Activated T-cell treated with anti-CD3 and anti-CD28 coated beads for 48 hours (primary cell): ENCODE measurements at places on chromosomes 2 and 18.

DNA sequence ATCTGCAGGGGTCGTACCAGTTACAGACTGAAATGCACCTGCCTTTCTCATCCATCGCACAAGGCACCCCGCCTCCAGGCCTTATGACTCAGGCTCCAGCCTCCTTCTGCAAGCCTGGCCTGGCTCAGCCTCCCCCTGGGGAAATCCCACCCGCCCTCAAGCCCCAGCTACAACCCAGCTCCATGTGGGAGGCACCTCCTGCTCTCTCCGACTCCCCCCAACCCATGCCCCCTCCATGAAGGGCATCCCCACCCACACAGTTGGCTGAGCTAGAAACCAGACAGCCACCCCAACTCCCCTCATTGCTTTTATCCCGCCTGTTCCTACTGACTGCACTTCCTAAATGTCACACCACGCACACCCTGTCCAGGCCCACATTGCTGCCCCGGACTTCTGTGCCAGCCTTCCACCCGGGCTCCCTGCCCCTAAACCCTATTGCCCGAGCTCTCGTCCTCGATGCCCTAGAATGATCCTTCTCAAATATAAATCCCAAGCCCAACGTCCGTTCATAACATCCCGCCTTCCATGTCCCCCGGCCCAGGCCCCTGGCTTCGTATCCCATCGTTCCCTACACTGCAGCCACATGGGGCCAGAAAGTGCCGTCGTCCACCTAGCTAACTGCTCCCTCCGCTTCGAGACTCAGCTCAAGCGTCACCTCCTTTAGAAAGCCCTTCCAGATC lies 9.9 kb downstream of the DNMT3A start:
- peak; percentile 50 for DNase-seq

DNA sequence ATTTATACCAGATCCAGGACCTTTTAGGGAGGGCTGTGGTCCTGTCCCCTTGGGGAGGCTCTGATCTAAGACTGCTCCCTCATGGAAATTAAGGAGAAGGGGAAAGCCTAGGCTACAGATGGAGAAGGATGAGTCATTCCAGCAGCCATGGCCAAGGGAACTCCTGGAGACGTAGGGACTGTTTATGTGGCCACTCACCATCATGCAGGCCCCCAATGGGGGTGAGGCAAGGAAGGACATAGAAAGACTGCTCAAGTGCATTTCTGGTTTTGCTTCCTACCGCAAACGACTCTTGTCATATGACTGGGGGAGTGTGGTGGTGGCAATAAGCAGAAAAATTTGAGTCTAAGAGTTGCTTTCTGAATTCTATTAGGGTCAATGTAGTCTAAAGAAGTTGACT lies 54.0 kb upstream of the CYP1B1 start:
- no peak for DNase-seq

DNA sequence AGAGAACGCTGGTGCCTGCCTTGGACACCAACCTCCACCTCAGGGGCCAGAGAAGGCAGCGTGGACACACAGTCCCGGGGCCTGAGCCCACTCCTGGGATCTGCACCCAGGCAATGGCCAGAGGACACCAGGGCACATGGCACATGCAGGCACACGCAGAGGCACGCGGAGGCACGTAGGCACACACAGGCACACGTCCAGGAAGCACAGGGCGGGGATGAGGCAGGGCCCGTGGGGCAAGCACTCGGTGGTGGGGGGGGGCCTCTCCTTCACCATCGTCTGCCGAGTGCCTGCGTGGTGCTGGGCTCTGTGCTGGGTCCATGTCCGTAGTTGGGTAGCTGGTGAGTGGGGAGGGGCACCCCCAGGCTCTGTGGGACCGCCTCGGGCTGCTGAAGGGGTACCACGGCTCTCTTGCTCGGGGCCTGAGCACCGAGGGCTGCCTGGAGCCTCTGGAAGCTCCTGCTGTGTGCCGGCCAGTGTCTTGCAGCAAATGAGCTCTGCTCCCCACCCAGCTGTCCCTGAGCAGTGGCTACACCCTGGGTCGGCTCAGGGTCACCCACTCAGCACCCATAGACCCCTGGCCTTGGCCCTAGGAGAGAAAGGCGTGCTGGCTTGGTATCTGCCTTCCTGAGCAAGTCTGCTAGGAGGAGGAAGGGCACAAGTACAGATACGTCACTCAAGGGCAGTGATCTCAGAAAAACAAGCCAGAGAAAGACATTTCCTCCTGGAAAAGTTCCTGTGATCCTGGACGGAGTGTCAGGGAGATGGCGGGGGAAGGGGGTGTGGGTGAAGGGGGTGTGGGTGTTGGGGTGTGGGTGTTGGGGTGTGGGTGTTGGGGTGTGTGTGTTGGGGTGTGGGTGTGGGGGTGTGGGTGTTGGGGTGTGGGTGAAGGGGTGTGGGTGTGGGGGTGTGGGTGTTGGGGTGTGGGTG lies 26.4 kb downstream of the RTP5 start:
- DNase-seq, result no peak

- DNase-seq, result no peak
These were observed 144.9 kb downstream of the TGIF1 start for GRCh38 chr18:3594760-3595368.

- no peak for DNase-seq
These were observed 129.9 kb downstream of the PRPF40A start for GRCh38 chr2:152587187-152587947.

GRCh38 chr2:121804340-121804739 lies 48.9 kb downstream of the TSN start:
- DNase-seq, result no peak

- DNase-seq, result no peak
These were observed 30.2 kb upstream of the SSB start for GRCh38 chr2:169768262-169768995.

DNA sequence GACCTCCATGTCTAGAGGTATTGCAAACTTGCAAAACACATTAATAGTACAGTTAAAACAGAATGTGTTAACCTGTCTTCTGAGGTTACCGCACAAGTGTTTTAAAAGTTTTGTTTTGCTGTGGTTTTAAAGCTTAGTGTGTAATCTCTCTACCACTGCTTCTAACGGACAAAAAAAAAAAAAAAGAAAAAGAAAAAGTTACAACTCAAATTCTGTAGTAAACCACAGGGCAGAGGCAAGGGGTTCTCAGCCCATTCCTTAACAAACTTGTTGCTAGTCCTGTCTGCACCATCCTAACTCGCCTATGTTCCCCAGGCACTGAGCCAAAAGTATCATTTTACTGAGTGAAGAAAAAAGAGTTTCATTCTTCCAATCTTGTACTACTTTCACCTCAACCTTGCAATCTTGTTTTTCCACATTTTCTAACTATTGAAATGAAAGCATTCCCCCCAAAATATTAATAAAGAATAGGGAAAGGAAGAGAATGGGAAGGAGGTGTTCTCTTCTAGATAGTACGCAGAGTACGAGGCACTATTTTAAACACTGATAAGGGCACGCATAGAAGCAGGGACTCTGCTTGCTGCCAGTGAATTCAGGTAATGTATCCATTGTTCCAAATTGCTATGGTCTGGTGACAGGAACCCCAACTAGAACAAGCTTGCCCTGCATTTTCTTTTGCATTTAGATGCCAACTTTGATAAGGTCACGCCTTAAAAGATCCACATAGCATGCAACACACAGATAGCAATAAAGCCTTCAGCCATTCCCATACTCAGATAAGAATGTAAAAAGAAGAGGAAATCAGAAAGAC lies 47.1 kb downstream of the IKZF2 start:
- no peak for DNase-seq

- no peak for DNase-seq
These were observed 54.9 kb downstream of the VRK2 start for GRCh38 chr2:58101500-58101899.

DNA sequence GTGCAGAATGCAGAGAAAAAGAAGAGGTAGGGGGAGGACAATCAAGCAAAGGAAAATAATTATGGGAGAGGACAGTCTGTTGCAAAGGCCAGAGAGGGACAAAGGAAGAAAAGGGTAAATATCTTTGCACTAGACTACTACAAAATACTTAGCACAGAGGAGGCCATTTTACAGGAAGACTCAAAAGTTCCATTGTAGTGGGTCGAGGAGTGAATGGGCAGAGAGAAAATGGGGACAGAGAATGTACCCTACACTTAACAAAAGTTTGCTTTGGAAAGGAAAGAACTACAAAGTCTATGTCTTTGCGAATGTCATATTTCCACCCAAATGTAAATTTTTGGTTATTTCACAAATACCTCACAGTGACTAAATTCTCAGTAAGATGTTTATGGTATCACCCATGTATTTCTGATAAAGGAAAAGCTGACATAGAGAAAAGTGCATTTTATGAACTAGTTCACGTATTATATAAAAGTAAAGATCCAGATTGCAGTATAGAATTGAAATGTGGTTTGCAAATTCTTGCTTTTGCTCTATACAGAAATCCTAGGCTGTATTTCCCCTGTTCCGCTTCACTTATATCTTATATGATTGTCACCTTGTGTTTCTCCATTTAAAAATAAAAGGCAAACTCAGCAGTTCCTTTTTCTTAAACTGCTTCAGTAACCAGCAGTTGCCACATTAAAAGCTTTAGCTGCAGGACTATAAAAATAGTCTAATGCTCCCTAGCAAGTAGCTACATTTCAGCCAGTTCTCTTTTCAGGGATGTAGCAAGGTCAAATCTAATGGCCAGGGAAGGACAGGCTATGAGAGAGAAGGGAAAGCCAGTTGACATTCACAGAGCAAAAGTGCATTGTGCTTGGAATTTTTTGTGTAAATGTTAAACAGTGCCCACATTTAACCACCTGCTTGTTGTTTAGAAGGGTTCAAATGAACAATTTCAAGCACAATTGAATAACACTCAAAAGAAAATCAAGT lies 79.7 kb upstream of the CYTIP start:
- no peak for DNase-seq

DNA sequence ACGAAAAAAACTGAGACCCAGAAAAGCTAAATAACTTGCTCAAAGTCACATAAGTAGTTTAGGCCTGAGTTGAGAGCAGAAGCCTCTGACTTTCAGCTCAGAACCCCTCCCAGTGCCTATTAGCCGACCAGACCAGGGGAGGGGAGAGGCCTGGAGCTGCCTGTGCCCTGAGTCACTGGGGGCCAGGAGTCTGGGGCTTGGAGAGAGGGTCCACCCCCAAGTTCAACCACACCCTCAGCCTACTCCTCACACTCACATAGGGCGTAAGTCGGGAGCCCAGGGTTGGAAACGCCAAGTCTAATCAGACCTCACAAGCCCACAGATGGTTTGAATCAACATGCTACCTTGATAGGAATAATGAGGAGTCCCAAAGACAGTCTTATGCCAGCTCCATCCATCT lies 12.6 kb upstream of the PKDCC start:
- no peak for DNase-seq

DNA sequence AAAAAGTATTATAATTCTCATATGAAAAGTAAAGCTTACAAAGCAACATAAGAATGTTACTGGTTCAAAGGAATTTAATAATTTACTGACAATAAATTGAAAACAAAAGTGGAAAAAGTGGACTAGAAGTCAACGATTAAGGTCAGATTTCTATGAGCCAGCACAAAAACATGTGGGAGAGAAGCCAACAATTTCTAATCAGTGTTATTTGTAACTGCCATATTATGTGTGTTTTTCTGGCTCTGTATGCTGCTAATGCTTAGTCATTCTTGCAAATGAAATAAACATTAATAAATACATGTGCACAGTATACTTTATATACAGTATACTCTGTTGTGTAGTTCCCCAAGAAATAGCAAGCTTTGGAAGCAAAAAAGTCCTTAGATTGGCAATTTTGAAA lies 301.3 kb upstream of the RGPD4 start:
- no peak for DNase-seq

DNA sequence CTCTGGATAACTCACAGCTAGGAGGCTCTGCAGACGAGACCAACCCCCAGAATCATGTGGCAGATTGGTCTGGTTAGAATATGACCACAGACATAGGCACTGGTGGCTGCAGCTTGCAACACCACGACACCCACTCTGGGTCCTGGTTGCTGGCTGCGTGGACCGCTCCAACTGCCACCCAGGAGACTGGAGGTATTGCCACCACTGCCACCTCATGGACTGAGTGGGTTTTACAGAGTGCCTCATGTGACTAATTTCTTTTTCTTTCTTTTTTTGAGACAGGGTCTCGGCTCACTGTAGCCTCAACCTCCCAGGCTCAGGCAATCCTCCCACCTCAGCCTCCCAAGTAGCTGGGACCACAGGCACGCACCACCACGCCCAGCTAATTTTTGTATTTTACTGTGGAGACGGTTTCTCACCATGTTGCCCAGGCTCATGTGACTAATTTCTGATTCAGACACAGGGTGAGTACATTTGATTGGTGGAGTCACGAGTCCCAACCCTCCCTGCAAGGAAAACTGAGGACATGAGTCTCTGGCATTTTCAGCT lies 29.9 kb upstream of the NT5DC4 start:
- peak; percentile 32 for DNase-seq

- no peak for DNase-seq
These were observed 1.7 kb downstream of the CFAP221 start for GRCh38 chr2:119545754-119546446.

- DNase-seq, result no peak
These were observed 298.5 kb downstream of the ZNF521 start for GRCh38 chr18:25053466-25053865.

- DNase-seq, result no peak
These were observed 130.8 kb downstream of the SMAD7 start for GRCh38 chr18:48819781-48820482.

- DNase-seq, result peak; percentile 72
These were observed at the start of gene SNRNP27 for GRCh38 chr2:69893684-69894551. Gene SNRNP27 (plus strand): TSS chr2:69893956. CDS start chr2:69893985, 29 bp downstream.

DNA sequence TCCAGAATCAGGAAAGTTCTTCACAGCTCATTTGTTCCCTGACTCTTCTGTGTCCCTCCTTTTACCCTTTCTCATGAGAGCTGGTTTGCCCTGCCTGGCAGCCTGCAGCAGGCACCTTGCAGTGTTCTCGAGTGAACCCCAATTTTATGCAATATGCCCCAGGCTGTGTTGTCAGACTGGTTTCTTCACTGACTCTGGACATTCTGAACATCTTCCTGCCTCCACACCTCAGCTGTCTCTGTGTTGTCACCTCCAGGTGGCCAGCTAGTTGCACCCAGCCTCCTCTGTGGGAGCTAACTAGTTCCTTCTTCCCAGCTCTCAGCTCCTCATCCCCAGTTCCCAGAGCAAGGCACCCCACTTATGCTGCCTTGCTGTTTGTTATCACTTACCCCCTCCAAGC lies 5.5 kb downstream of the SETBP1 start:
- DNase-seq, result no peak

GRCh38 chr18:22983175-22983574 lies 50.0 kb downstream of the RBBP8 start:
- DNase-seq, result no peak

DNA sequence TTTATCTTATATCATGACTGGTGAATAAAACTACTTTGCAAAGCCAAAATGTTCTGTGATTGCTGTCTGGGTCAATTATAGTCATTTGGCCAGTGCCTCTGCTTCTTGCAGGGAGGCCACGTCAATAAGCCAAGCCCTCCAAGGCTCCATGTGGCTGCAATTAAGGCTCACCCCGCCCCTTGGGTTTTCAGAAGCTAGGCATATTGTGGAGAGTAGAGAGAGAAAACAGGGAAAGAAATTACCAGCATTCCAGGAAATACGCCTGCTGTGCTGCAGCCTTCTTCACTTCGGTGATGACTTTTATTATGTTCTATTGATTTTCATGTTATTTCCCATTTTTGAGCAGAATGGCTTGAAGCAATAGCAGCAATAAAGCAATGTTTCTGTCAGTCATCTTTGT lies 319.7 kb downstream of the SOX11 start:
- no peak for DNase-seq

GRCh38 chr18:58212274-58212673 lies 168.2 kb downstream of the NEDD4L start:
- no peak for DNase-seq

- DNase-seq, result no peak
These were observed 43.6 kb upstream of the PTMA start for GRCh38 chr2:231664727-231665126.

GRCh38 chr2:10285191-10285555 lies 17.5 kb upstream of the HPCAL1 start:
- no peak for DNase-seq

- DNase-seq, result no peak
These were observed 56.1 kb upstream of the GLI2 start for GRCh38 chr2:120679526-120679925.
